ENCODE measurements at places on chromosomes 13 and 19.

GRCh38 chr13:19772306-19772705 is 10.4 kb downstream of the PSPC1 start:
- no peak for DNase-seq

DNA sequence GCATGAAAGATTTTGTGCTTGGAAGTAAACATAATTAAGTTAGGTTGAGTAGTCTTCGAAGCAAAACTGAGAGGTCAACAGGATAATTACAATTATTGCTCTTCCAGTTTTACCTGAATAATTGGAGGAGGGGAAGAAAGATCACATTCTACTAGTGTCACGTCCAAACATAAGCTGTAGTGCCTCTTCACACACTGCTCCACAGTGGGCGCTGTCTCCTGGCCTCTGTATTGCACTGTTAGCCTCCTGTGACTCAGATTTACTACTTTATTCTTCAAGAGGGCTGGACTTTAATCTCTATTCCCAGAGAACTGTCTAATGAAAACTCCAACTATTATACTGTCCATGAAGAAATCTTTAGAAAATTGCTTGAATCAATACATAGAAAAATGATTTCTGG is 62.9 kb downstream of the TRPC4 start:
- DNase-seq = no peak

- peak; percentile 98 for DNase-seq
Observed at GRCh38 chr19:1028062-1028926, 1.9 kb downstream of the CNN2 start.

DNA sequence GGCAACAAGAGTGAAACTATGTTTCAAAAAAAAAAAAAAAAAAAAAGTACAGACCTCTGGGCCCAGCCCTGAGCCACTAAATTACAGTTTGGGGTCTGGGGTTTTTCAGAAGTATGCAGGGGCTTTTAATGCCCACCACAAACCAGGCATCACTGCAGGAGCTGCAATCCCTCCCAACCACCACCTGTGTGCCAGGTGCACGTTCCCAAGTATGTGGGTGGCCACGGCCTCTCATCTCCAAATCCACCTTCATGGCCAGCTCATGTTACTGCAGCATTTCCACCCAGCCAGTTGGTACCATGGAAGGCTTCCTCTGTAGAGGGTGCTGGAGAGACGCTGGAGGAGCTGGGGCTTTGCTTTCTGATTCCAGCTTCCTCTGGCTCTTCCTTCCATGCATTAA is 26.5 kb downstream of the CEP89 start:
- DNase-seq = no peak

GRCh38 chr19:1409204-1410005 is 2.0 kb downstream of the DAZAP1 start:
- no peak for DNase-seq

DNA sequence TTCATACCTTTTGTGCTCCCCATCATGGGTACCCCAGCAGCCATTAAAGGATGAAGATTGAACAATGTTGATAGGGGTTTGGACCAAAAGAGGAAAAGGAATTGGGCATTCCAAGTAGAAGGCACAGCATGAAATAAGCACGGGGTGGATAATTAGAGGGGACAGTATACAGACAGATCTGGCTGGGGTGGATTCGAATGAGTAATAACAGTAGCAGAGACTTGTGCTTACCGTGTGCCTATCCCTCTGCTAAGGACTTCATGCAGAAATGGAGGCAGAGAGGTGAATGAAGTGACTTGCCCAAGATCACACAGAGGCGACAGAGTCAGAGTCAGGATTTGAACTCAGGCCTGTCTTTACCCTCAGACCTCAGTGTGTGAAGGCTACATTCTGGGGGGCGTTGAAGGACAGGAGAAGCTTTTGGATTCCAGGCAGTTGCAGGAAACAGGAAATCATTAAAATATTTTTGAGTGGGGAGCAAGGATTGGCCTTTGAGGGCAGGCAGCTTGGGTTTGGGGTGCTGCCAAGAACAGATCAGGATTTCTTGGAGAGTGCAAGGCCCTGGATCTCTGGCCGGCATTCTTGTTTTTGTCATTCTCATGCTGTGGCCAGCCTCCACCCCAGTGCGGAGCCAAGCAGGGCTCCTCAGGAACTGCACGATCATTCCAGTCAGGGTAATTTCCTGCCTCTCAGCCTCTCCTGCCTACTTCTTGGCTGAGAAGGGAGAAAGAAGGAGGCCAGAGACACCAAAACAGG is 18.7 kb downstream of the PAF1 start:
- no peak for DNase-seq

DNA sequence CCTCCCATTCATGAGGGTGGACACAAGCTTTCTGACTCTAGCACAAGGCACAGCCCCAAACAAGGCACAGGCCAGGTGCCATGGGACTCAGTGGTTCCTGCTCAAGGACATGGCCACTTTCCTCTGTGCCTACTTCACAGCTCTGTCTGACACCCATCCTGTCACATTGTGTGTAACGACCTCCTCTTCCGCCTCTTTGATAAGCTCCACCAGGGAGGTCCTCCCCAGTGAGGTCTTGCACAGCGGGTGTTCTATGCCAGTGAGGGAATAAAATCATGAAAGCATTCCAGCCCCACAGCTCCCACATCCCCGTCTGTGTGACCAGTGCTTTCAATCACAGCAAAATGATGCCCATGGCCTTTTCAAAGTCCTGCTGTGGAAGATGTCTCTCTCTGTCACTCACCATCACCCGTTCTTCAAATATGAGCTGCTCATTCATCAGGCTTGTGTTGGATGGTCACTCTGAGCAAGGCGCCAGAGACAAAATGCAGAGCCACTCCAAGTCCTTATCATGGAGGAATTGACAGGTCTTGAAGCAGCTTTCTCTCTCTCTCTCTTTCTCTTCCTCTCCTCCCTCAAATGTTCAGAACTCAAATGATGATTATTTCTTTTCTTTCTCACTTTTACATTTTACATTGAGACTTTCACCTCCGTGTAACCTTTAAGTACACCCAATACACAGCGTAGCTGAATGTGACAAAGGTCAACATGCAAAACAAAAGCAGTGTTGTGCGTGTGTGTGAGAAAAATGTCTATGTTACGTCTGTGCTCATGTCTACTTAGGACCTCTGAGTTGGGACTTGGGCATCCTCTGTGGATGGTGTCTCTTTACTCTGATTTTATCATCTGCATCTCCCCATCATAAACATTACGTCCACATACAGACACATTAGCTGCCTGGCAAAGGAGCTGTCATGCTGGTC is 8.0 kb upstream of the SPATA13 start:
- DNase-seq = peak; percentile 80

DNA sequence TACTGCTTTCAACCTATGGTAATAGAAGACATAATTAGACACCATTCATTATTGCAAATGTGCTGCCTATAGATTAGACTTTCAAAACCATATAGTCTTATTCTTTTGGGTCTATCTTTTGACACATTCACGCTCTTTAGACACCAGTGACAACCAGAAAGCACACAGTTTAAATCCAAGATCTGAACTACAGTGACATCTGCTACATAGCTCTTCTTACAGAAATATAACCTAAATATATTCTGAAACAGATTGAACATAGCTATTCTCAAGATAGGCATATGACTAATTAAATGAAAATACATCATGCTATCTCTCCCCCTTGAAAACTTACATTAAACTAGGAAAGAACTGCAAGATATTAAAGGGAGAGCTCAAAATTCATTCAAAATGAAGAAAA is 514.2 kb upstream of the SLITRK6 start:
- no peak for DNase-seq

DNA sequence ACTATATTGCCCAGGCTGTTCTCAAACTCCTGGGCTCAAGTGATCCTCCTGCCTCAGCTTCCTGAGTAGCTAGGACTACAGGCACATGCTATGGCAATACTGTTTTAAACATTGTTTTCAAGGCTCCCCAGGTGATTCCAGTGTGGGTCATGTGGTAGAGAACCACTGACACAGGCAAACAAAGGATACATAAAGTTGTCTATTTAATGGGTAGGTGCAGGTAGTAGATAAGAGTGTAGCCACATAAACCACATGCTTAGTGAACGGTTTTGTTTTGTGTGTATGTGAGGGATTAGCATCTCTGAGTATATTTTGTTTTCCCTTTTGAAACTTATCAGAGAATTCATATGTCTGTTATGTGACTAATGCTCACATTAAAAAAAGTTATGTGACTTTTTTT is 36.7 kb downstream of the USPL1 start:
- DNase-seq = no peak

DNA sequence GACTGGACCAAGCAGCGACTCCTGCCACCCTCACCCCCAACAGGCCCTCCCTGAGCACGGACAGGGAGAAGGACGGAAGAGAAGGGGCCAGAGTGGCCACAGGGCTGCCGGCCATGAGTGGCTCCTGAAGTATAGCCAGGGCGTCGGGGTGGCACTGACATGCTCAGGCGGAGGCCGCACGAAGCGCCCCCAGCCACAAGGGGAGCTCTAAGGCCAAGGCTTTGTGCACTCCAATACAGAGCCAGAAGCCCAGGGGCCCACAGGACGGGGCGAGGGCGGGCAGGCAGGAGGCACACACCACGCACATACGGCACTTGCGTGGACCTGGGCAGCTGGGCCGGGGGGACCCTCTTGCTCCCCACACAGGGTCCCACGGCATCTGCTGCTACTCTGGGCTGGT is 52.0 kb downstream of the KLF2 start:
- no peak for DNase-seq

- peak; percentile 86 for DNase-seq
Observed at GRCh38 chr19:1243768-1244692, 2.5 kb downstream of the ATP5F1D start.

DNA sequence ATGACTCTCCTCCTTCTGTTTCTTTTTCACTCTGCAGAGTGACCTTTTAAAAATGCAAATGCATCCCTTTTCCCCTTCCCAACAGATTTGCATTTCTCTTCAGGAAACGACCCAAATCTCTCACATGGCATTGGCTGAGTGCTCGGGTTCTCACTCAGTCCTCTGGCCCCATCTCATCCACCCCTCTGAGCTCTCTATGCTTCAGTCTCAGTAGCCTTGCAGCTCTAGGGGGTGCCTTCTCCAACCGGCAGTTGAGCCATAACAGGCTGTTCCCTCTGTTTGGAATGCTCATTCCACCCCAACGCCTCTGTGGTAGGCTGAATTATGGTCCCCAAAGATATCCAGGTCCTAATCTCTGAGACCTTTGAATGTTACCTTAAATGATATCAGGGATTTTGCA is 78.2 kb downstream of the AKAP11 start:
- DNase-seq = no peak

- DNase-seq = no peak
Observed at GRCh38 chr19:35462476-35462953, 14.5 kb downstream of the FFAR2 start.

- DNase-seq = no peak
Observed at GRCh38 chr13:38883783-38884182, 106.8 kb downstream of the STOML3 start.

DNA sequence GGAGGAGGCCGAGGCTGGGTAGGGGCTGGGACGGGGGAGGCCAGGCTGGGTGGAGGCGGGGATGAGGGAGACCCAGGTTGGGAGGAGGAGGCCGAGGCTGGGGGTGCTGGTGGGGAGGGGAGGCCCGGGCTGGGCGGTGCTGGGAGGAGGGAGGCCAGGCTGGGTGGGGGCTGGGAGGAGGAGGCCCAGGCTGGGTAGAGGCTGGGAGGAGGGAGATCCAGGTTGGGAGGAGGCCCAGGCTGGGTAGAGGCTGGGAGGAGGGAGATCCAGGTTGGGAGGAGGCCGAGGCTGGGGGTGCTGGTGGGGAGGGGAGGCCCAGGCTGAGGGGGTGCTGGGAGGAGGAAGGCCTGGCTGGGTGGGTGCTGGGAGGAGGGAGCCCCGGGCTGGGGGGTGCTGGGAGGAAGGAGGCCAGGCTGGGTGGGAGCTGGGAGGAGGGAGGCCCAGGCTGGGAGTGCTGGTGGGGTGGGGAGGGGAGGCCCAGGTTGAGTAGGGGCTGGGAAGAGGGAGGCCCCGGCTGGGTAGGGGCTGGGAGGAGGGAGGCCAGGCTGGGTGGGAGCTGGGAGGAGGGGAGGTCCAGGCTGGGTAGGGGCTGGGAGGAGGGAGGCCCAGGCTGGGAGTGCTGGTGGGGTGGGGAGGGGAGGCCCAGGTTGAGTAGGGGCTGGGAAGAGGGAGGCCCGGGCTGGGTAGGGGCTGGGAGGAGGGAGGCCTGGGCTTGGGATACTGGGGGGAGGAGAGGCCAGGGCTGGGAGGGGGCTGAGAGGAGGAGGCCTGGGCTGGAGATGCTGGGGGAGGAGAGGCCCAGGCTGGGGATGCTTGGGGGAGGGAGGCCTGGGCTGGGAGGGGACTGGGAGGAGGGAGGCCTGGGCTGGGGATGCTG is 10.7 kb downstream of the TPGS1 start:
- no peak for DNase-seq

DNA sequence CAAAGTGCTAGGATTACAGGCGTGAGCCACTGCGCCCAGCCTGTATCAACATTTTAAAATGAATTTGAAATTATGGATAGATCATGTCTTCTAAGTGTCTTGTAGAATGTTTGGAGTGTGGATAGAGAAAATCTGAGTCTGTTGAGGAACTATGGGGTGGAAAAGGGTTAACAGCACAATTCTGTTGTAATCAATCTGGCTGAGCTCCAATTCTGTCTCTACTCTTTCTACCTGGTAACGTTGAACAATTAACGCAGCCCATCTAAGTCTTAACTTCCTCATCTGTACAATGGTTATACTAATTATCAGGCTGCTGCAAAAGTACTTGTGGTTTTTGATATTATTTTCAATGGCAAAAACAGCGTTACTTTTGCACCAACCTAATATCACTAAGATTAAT is 4.1 kb downstream of the FPR2 start:
- no peak for DNase-seq

- no peak for DNase-seq
Observed at GRCh38 chr19:12607631-12608030, 3.0 kb downstream of the ZNF490 start.

DNA sequence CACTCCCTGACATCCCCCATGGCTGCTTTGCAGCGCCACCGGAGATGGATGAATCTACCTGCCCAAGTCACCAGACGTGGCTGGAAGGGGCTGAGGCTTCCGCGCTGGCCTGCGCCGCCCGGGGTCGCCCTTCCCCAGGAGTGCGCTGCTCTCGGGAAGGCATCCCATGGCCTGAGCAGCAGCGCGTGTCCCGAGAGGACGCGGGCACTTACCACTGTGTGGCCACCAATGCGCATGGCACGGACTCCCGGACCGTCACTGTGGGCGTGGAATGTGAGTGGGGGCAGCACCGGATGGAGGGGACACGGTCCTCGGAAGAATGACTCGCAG is 4.6 kb downstream of the ICAM5 start:
- DNase-seq = no peak

DNA sequence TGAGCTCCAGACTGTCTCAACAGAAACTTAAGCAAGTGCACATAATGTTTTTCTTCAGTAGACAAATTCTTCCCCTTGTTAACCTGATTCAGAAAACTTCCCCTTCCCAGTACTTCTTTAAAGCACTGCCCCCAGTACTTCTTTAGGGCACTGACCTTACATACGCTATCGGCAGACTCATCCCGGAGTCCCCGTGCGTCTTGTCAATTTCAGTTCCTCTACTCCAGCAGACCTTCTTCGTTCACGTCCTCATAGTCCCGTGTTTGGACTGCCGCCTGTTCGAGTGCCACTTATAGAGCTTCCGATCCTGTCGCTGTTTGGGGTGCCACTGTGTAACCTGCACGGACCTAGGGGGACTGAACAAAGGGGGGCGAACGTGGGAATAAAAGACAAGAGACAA is 29.0 kb downstream of the ZNF627 start:
- no peak for DNase-seq
